Activated CD4-positive, alpha-beta T cell treated with anti-CD3 and anti-CD28 coated beads, Interleukin-2, amount 10 ng/mL, durations not matched to agents 7 days and 5 days (primary cell): ENCODE measurements at places on chromosomes 1 and 21.

DNA sequence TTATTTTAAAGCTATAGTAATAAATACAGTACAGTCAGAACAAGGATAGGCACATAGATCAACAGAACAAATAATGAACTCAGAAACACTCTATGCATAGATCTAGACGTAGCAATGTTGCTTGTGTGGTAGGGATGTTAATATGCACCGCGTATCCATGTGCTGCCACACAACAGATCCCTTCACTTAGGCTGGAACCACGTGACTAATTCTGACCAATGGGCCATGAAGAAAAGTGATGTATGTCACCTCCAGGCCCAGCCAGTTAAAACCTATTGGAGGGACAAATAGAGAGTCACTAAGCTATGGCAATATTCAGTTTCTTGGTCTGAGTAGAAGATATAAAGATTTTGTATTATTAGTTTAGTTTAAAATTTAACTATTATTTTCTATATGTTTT lies 91.4 kb downstream of the ADAMTS1 start:
- DNase-seq, result no peak

DNA sequence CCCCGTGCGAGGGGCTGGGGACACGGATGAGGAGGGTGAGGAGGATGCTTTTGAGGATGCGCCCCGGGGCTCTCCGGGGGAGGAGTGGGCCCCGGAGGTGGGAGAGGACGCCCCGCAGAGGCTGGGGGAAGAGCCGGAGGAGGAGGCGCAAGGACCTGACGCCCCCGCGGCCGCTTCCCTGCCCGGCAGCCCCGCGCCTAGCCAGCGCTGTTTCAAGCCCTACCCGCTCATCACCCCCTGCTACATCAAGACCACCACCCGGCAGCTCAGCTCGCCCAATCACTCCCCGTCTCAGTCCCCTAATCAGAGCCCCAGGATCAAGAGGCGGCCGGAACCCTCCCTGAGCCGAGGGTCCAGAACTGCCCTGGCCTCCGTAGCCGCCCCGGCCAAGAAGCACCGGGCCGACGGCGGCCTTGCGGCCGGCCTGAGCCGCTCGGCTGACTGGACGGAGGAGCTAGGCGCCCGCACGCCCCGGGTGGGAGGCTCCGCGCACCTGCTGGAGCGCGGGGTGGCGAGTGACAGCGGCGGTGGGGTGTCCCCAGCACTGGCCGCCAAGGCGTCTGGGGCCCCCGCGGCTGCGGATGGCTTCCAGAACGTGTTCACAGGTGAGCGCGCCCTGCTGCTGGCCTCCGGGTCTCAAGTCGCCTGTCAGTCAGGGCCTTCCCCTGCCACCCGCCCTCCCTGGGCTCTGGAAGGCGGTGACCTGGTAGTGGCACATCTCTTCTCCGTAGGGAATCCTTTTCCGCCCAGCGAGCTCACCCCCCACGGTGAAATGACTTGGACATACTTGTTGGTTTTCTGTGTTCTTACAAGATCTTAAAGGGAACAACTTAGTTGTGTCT lies 1.7 kb downstream of the FMN2 start:
- no peak for DNase-seq

DNA sequence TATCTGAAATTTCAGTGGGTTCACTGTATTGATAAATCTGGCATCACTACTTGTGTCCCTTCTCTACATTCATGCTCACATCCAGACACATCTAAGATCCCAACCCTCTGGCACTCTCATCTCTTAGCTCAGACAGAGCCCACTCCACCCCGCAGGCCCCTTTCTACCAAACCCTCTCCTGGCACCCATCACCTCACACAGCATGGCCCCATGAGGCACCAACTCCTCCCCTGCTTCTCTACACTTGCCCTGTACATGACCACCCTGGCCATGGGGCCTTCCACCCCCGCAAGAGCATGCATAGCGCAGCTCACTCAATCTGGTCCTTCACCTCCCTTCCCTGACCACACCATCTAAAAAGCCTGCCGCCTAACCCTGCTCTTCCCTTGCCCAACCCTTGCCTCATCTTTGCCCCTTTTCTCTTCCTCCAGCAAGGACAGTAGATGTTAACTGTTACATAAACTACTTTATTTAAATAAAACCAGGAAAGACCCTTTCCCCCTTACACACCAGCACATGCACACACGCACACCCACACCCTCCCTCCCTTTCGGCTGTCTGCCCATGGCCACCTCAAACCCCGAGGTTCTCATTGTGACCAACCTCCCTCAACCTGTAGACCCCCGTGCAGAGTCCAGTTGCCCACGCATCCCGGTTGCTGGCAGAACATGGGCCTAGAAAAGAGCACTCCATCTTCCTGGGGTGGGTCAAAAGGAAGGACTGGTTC lies 15.6 kb downstream of the SH3BP5L start:
- DNase-seq, result no peak

- DNase-seq, result no peak
These were observed 171.1 kb upstream of the EDN2 start for GRCh38 chr1:41655632-41656031.

GRCh38 chr1:26887125-26887524 lies 3.0 kb downstream of the GPN2 start:
- peak; percentile 27 for DNase-seq

GRCh38 chr1:156419854-156420204 lies 50.8 kb downstream of the RHBG start:
- DNase-seq, result no peak

GRCh38 chr1:155178441-155179111 lies 4.9 kb downstream of the TRIM46 start:
- no peak for DNase-seq

DNA sequence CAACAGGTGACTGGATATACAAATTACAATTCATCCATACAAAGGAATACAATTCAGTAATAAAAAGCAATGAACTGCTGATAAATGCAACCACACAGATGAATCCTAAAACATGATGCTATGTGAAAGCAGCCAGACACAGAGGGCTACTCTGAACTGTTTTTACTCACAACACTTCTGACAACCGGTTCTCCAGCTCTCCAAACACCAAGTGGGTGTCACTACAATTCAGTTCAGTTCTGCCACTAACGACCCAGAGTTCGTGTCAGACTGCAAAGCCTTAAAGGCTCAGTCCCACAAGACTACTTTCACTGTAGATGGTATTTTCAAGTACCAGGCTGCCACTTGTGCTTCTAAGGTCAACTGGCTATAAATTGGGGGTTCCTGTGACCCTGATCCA lies 119.4 kb downstream of the SLC16A1 start:
- DNase-seq, result no peak

DNA sequence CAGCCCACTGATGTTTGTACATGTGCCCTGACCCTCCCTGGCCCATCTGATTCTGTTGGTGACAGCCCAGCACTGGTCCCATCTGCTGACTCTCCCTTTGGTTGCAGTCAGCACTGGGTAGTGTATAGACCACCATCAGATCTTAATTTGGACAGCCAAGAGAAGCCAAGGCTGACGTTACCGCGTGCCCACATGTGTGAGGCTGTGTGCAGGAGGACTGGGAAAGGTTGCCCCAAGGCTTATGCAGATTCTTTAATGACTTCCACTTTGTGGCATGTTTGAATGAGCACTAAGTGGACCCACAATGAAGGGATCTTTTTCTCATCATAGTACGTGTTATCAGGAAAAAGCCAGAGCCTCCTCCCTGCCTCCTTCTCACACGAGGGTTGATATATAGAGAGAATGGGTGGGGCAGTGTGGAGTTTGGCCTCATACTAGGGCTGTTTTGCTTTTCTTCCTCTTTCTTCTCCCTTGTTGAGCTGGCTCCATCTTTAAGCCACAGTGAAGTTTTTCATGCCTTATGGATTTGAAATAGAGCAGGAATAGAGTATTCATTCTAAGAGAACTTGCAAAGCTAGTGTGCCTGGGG lies 93.5 kb downstream of the NAV1 start:
- no peak for DNase-seq

DNA sequence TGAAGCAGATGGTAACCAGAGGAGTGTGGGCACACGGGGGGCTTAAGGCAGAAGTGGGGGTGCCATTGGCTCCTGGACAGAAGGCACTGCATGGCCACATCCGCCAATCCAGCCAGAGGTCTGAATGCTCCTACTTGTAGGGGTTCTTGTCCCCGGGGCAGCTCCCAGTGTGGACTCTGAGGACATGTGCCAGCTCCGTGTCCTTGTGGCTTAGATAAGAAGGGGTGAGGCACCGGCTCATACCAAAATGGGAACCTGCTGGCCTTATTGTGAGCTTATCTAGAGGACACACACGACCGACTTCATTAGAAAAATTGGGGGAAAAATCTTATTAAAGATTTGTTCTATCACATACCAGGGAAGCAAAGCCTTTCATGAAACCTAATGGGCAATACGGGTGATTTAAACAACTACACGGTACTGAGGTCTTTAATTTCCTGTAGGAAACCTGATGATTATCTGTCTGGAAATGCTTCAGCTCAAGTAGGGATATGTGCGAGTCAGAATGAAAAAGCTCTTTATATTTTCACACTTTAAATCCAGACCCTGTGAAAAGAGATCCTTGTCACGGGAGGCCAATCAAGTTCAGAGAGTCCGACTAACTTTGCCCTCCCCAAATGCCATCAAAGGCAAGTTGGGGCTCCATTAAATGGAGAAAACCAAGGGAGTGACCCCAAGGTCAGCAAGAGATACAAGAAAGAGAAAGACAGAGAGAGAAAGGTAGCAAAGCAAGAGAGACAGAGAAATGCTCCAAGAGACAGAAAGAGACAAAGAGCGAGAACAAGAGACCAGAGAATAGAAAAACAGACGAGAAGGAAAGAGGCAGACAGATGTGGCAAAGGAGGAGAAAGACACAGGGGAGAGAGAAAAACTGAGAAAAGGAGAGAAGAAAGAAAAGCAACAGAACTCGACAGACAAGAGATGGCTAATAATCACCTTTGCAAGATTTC lies 14.1 kb upstream of the KCNN3 start:
- no peak for DNase-seq

GRCh38 chr1:29527314-29528004 lies 291.1 kb downstream of the PTPRU start:
- no peak for DNase-seq

DNA sequence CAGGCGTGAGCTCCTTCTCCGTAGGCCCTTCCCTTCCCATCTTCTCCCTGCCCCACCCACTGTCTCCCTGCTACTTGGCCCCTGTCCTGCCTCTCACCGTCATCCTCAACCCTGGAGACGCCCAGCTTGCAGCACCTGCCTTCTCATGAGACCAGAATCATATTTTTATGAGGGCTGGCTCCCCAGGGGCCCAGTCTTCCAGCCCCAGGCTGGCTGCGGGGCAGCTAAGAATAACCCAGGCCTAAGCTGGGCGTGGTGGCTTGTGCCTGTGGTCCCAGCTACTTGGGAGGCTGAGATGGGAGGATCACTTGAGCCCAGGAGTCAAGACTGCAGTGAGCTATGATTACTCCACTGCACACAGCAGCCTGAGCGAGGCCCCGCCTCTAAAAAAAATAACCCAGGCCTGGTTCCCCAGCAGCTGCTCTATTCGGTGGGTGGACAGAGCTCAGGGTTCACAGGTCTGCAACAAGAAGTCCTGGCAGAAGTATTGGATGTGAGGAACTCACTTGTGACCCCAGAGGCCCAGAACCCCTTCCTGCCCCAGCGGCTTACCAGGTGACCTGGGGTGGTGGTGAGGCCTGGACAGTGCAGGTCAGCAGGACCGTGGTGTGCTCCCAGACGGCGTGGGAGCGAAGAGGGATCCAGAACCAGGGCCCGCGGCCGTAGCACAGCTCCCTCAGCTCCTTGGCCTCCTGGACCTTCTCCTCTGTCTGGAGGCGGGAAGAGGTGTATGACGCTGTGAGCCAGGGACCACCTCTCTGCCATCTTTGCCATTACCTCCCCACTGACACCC lies 6.4 kb downstream of the MYOM3 start:
- no peak for DNase-seq

DNA sequence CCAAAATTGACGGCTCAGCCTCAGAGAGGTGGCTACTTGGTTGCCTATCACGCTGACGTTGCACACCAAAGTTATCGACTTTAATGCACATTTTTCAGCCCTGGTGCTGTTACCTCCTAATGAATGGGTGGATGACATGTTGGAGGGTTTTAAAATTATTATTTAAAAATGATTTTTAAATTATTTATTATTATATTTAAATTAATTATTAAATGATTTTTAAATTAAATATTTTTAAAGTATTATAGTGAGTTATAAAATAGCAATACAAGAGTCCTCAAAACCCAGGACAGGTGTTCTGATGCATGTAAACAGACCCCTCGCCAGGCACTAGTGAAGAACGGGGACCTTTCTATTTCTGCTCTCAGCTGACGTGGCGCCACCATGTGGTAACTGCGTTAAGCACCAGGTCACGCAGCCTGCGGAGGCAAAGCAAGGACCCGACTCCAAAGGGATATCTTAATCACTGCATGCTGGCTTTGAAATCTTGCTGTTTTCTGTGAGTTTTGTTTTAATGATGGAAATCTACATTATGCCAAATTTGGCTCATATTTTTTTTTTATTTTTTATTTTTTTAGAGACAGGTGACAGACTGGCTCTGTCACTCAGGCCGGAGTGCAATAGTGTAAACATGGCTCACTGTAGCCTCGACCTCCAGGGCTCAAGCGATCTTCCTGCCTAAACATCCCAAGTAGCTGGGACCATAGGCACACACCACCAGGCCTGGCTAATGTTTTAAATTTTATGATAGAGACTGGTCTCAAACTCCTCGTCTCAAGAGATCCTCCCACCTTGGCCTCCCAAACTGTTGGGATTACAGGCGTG lies 22.6 kb downstream of the CASP9 start:
- peak; percentile 65 for DNase-seq
